EH (cell line): ENCODE measurements at places on chromosomes 6 and 20.

DNA sequence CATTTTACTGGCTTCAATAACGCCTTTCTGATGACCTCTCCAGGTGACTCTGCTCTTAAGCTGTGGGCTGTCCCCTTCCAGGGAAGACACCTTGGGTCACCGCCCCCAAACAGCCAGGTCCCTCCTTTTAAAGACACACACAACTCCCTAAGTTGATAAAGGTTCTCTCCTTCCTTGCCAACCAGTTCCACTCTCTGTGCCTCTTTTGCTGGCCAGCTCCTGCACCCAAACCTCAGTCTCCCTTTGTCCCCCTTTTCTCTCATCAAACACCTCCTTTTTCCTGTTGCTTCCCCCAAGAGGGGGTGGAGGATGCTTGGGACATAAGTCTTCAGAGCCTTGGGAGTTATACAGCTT, 1.0 kb downstream of the NCOA6 start:
- DNase-seq = peak; percentile 69

GRCh38 chr20:61884571-61885389, 180.9 kb downstream of the TAF4 start:
- no peak for DNase-seq

DNA sequence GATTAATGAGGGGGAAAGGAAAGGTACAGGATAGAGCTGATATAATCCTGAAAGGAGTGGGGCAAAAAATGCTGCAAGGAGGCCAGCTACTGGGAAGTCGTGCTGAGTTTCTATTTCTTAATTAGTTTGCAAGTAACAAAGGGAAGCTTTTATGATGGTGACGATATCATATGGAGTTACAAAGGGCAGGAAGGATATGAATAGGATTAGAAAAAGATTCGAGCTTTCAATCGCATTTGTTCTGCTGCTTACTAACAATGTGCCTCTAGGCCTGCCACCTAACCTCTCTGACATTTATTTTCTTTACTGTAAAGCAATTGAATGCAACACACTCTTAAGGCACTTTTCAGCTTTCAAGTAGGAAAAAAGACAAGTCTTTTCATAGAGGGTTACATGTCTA, 219.2 kb downstream of the CLVS2 start:
- no peak for DNase-seq

- no peak for DNase-seq
Measured at GRCh38 chr20:32906871-32907495, 48.3 kb downstream of the EFCAB8 start.

GRCh38 chr6:37785663-37786270, 33.8 kb upstream of the ZFAND3 start:
- no peak for DNase-seq

GRCh38 chr6:32642720-32643106, 5.5 kb downstream of the HLA-DQA1 start:
- DNase-seq = no peak

DNA sequence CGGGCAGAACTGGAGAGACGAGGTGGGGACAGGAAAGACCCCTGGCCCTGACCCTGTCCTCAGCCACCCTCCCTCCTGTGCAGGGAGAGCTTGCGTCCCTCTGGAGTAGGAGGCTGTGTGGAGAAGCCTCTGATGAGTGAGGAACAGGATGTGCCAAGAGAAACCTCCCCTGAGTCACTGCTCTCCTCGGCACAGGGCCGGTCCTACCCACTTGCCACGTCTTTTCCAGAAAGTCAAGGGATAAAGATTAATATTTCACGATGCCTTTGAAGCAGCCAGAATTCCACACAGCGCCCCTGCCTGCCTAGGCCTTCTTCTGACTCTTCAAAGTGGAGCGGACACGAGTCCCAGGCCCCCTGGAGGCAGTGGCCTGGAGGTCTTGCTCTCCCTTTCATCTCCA, 34.9 kb upstream of the THBS2 start:
- peak; percentile 44 for DNase-seq

- peak; percentile 65 for DNase-seq
Measured at GRCh38 chr6:149127212-149127611, 190.3 kb upstream of the TAB2 start.

- no peak for DNase-seq
Measured at GRCh38 chr6:142805042-142805441, 139.9 kb downstream of the HIVEP2 start.

GRCh38 chr6:6412700-6413099, 92.2 kb upstream of the F13A1 start:
- no peak for DNase-seq

DNA sequence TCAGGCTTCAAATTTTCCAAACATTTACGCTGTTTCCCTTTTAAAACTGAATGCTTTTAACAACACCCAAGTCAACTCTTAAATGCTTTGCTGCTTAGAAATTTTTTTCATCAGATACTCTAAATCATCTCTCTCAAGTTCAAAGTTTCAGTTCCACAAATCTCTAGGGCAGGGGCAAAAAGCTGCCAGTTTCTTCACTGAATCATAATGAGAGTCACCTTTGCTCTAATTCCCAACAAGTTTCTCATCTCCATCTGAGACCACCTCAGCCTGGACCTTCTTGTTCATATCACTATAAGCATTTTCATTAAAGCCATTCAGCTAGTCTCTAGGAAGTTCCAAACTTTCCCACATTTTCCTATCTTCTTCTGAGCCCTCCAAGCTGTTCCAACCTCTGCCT, 69.1 kb downstream of the RNF217 start:
- no peak for DNase-seq

DNA sequence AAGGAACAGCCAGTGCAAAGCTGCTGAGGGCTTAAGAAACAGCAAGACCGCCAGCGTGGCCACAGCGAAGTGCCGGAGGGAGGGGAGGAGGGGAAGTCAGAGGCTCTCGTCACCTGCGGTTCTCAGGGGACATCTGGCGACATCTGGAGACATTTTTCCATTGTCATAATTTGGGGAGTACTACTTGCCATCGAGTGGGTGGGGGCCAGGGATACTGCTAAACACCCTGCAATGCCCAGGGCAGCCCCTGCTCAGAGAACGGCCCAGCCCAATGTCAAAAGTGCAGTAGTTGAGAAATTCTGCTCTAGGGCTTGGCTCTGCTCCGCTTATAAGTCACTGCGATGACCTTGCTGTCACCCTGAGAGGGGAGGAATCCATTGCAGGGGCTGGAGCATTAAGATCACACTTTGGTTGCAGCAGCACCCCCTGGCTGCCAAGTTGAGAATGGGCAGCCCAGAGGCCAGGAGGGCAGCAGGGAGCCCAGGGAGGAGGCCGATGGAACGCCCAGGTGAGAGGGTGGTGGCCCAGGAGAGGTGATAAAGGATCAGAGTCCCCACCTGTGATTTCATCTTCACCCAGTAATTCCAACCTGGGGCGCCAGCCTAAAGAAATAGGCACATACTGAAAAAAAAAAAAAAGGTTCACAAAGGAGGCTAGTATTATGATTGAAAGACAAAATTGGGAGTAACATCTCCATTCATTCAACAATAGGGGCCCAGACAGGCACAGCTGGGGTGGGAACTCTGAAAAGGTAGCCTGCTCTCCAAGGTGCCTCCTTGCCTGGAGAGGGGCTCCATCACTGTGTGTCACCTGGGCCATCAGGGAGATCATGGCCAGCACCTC, 218.2 kb downstream of the BMP7 start:
- DNase-seq = peak; percentile 76

DNA sequence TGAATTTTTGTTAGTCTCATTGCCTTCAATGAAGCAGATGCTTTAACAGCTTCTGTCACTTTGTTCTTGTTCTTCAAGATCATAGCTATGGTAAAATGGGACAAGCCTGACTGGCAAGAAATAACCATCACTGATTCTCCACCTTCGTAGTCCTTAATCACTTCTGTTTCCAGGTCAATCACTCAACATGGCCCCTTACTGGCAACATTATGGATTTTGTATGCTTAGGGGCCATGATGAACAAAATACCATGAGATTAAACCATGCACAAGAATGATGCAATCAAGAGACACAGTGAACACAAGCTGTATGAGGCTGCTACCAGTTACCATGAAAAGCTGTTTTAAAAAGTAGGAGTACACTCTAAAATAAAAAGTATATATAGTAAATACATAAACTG, 32.8 kb downstream of the ADNP start:
- no peak for DNase-seq

- DNase-seq = peak; percentile 55
Measured at GRCh38 chr6:54060286-54060685, 51.0 kb upstream of the MLIP start.

DNA sequence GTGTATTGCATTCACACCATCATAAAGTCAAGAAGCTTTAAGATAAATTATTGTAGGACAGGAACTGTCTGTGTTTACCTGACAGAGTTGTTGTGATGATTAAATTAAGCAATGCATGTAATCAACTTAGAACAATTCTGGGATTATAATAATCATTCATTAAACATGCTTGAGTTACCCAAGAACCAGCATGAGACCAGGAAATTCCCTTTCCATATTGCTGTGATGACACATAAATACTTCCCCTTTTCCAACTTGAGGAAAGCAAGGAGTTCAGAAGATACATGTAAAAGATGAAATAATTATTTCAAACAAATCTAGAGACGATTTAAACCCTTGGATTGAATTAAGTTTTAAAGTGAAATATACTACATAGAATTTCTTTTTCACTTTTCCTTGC, 404.4 kb downstream of the GJA1 start:
- DNase-seq = no peak

DNA sequence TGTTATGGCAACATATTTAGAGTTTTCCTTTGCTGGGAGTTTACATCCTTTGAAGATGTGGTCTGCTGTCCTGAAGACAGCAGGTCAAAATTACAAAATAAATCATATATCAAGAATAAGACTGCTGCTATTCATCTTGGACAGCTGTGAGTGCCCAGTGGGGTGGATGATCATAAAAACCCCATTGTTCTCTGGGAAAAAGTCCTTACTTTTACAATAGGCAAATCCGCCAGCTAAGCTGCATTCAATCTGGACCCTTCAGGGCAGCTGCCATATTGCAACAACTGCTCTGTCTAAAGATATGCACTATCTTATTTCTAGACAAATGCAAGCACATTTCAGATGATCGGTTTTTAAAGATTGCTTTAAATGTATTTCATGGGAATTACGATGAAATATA, 19.4 kb downstream of the CASS4 start:
- DNase-seq = no peak

DNA sequence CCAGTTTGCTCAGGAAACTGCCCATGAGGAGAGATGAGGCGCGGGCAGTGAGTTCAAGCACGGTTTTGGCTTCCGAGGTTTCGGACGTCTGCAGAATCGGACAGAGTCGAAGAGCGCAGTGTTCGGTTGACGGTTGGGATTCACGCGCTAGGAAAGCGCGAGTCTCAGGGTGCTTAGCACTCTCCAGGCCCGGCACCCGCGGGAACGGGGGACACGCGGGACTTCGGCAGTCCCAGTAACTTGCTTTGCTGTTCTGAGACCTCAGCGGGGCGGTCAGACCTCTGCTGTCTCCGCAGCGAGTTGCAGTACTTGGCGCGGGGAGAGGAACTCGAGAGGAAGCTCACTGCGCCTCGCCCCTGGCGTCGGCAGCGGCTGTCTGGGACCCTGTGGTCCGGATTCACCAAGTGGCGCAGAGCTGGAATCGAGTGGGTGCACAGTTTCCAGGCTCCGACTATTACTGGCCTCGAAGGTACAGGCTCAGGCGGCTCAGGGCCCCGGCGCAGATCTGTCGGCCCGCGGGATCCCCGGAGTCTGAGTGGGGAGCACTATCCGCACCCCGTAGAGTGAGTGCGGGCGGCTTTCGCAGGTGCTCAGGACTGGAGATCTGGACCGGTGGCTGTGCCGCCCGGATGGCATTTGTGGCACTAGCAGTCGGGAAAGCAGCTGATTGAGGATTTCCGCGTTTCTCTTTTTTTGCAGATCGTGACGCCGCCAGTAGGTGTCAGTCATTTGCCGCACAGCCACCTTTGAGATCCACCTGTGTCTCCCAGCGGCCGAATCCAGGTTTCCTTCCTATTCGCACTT, at the start of gene POM121L2:
TSS of gene POM121L2 (minus strand) at position 128 of the 804 bp plus-strand sequence. CDS start at position 25, 103 bp downstream.
- DNase-seq = peak; percentile 48

DNA sequence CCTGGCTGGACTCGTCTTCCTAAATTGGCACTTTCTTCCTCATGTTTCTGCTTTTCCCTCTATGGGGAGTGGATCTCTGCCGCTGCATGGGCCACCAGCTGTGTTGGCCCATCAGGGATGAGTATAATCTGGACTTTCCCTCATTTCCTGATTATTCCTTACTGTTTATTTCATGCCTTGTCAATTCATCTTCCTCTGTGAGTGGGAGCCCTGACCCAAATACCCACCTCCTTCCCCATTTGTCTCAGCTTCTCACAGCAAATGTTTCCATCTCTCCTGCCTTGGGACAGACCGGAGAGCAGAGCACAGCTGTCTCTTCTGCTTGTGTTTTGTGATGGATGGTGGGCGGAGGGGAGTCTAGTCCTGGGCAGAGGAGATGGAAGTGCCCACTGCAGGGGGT, 212.7 kb downstream of the UST start:
- no peak for DNase-seq

- peak; percentile 47 for DNase-seq
Measured at GRCh38 chr20:45576995-45577394, 2.1 kb downstream of the WFDC8 start.

- DNase-seq = no peak
Measured at GRCh38 chr6:112695001-112695400, 347.9 kb downstream of the RFPL4B start.

GRCh38 chr6:53029761-53030160, 34.7 kb upstream of the GSTA4 start:
- no peak for DNase-seq

DNA sequence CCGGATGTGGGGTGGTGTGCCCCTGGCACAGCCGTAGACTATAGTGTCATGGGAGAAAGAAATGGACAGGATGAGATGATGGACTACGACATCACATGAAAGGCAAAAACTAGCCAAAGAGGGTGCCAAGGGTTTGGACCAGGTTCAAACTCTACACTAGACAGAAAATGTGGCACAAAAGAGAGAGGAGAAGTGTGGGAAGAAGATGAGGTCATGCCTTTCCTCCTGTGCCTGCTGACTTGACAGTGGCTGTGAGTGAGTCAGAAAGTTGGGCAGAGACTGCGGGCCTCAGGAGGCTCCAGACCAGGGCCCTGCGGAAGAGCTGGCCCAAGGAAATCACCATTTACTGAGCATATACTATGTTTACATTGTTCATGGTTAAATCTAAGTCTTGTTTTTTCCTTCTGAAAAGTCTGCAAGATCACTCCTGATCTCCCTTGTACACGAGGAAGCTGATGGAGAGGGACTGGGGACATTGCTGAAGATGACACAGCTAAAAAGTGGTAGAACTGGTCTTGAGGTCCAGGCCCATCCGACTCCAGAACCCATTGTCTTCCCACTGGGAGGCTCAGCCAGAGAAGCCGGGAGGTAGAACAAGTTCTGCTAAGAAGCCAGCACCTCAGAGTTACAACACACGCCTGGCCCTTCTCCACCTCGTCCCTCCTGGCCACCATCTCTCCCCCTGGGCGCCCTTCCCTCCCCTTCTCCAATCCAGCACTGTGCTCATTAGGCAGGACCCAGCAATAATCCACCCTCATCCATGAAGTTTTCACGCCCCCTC, 35.6 kb downstream of the CNKSR3 start:
- DNase-seq = peak; percentile 80

- peak; percentile 52 for DNase-seq
Measured at GRCh38 chr6:15389765-15390723, 144.2 kb downstream of the JARID2 start.
